ENCODE measurements at places on chromosomes 3 and 15.

DNA sequence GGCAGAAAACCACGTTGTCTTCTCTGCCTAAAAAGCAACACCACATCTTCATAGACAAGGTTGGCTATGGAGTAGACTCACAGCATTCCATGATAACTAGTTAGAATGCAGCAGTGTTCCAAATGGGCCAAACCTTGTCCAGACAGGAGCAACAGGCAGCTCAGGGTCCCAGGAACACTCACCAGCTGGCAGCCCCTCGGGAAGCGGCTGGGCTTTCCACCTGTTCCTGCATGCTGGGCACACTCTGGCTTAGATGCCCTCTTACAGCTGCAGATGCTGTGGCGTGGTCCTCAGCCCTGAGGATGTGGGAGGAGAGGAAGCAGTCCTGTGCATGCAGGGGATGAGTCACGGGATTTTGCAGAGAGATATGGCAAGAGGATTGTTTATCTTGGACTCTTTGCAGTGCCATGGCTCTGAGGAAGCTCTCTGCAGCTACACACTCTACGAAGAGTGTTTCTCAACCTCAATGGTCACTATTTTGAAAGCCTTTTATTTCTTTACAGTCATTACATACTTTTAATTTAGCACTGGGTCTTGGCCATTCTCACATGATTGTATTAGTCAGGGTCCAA is 11.3 kb downstream of the NRROS start:
- peaks cover 10% of the 10 kb centered on the region for H3K36me3 ChIP-seq
- H3K27ac ChIP-seq = no peak overlapping the region
- H3K27me3 ChIP-seq = no peaks in the 10 kb centered on the region
- H3K4me1 ChIP-seq = peaks cover 24% of the 10 kb centered on the region

DNA sequence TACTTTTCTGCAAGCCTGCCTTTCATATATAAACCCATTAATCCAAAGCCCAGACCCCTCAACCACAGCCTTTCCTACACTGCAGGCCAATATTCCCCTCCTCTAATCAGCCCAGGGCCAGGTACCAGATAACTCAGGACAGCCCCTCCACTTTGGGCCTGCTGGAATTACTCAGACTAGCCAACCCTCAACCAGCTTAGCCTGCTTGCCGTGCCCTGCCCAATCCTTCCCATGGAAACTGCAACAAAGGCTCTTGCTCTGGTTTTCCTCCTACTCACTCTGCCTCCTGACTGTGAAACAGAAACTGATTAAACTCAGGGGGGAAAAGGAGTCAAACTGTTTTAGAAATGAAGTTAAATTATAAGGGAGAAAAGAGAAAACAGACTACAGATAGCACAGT is 248.1 kb downstream of the KLF13 start:
- H3K36me3 ChIP-seq = no peaks in the 10 kb centered on the region
- no peaks in the 10 kb centered on the region for H3K27me3 ChIP-seq
- H3K4me3 ChIP-seq = no peak overlapping the region
- peaks cover 2% of the 10 kb centered on the region for H3K4me1 ChIP-seq
- H3K27ac ChIP-seq = no peak overlapping the region

DNA sequence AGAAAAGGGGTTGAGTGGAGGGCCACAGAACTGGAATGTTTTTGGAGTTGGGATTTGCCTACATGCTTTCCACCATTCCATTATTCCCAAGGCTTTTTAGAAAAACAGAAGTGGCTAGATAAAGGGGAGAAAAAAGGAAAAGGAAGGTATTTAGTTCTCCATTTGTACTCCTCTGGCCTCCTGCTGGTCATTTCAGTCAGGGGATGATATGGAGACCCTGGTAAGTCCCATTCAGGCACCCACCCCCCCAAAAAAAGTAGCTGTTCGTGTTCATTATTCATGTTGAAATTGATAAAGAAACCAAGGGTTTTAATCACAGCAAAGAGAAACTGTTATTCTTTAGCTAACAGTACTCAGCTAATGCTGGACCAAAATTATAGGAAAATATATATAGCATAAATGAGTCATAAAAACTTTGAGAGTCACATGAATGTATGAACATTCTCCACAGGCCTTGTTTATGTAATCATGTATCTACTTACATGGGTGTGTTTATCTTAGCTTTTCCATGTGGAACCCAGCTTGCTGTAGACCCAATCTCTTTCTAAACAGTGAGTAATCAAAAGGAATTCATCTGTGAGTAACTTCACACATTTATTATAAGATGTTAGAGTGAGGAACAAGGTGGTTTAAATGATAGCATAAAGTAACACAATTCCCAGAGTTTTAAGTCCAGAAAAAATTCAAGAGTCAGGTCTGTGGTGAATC is 167.2 kb downstream of the KCNMB2 start:
- DNase-seq = no peak
- H3K4me3 ChIP-seq = no peak overlapping the region
- no peaks in the 10 kb centered on the region for H3K27me3 ChIP-seq
- H3K4me1 ChIP-seq = peaks cover 6% of the 10 kb centered on the region

DNA sequence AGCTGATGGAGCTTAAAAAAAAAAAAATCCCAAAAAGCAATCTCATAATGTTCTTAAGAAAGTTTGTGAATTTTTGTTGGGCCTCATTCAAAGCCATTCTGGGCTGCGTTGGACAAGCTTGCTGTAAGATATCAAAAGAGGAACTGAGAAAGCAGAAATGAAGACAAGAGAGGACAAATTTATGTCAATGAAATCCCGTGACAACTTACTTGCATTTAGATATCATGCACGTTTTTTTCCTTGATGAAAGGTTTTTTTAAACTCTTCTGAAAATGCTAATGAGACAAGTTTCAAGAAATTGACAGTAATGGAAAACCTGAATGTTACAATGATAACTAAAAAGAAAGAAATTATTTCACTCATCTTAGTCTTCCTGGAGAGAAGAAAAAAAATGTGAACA is 662.9 kb downstream of the SQOR start:
- no peak overlapping the region for H3K27ac ChIP-seq
- H3K4me1 ChIP-seq = no peaks in the 10 kb centered on the region
- DNase-seq = no peak
- H3K27me3 ChIP-seq = peaks cover 6% of the 10 kb centered on the region

DNA sequence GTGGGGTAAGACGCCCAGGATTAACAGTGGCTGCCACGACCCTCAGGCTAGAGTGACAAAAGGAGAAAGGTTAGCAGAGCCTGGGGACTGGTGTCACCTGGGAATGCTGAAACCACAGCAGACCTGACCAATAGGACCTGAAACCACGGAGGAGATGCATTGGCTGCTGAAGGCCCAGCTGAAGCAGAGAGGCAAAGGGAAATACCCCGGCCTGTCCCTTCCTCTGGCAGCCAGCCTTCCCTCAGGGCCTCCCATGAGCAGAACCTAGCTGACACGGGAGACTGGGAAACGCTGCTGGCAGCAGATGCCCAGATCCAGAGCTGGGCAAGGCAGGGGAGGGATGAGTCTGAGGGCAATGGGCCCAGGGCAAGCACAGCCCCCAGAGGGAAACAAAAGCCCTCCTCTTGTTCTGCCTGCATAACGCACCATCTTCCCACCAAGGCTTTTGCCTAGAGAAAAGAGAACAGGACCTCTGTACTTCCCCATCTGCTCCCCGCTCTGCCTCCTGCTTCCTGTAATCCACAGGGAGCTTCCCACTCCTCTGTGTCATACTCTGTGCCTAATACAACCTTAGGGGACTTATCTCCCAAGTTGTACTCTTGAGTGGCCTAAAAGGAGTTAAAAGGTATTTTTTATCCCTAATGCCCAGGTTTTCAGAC is 216.2 kb downstream of the ABHD5 start:
- no peak overlapping the region for H3K27ac ChIP-seq
- no peaks in the 10 kb centered on the region for H3K4me1 ChIP-seq
- no peaks in the 10 kb centered on the region for H3K27me3 ChIP-seq
- no peak overlapping the region for H3K4me3 ChIP-seq

DNA sequence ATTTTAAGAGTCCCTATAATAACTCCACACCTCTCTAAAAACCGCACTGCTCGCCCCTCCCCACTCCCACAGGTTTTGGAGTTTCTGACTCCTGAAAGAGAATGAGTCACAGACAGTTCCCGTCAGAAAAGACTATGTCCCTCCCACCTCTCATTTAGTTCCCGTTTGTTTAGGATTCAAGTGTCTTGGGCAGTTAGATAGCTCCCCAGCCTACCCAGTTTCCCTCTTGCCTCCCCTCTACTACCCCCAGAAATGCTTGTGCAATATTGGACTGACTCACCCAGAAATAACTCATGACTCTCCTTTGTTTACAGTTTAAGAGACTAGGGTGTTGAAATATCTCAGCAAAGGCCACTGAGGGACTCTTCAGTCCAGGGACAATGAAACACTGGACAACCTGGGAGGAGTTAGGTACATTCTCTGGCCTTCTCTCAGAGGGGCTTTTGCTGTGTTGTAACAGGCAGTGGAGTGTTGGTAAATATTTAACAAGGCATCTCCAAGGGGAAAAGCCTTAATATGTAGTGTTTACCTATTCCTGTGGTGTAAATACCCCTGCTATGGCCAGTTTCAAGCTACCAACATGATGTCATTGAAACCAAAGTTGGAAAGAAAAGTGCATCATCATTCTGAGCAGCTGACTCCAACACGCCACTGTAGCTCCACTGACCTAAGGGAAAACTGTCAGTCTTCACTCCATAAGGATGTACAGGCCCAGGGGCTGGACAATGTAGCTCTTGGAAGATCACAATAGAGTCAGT is 96.1 kb upstream of the CHD2 start:
- H3K36me3 ChIP-seq = peaks cover 8% of the 10 kb centered on the region
- no peaks in the 10 kb centered on the region for H3K27me3 ChIP-seq
- H3K27ac ChIP-seq = peak overlapping the region; percentile 78
- H3K4me1 ChIP-seq = peaks cover 39% of the 10 kb centered on the region
- peak; percentile 94 for DNase-seq

DNA sequence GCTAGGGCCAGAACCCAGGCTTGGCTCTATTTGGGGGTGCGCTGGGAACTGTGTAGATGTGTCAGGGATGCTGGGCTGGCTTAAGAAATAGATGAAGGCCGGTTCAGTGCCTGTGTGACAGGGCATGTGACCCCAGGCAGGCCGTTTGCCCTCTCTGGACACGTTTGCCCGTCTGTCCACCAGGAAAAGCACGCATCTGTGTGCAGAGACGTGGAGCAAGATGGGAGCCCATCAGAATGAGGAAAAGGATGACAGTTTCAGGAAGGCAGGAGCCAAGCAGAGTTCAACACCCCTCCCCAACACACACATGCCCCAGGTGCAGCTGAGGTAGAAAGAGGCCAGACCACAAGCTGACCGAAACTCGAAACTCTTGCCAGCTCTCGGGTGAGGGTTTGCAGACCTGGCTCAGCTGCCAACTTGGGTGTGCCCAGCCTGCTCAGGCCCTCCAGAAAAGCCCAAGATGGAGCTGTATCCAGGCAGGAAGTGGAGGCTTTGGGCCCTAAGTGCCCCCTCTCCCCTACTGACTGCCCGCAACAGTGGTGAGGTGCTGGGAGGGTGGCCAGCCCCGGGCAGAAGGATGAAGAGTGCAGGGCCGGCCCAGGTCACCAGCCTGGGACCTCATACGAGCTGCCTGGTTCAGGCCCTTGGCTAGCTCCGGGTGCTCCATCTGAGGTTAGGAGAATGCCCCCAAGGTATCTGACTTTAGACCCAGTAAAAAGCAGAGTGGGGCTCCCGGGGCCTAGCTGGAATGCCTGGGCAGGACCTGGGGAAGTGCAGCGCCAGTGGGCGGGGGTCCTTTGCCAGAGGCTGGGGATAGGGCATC is 10.2 kb upstream of the MESP1 start:
- no peaks in the 10 kb centered on the region for H3K4me1 ChIP-seq
- H3K27me3 ChIP-seq = no peaks in the 10 kb centered on the region
- H3K27ac ChIP-seq = no peak overlapping the region
- DNase-seq = no peak
- H3K36me3 ChIP-seq = no peaks in the 10 kb centered on the region

GRCh38 chr3:8621872-8622271 is 22.7 kb downstream of the SSUH2 start:
- H3K27me3 ChIP-seq = peaks cover 8% of the 10 kb centered on the region
- no peak overlapping the region for H3K4me3 ChIP-seq
- no peak overlapping the region for H3K27ac ChIP-seq
- DNase-seq = no peak

Measured in activated naive CD4-positive, alpha-beta T cell treated with anti-CD3 and anti-CD28 coated beads for 36 hours (primary cell).